ENCODE measurements at places on chromosomes 4 and X.

- DNase-seq: no peak
These were observed 43.5 kb downstream of the NUDT9 start for GRCh38 chr4:87465739-87466366.

GRCh38 chrX:98548519-98548918, 1664.8 kb downstream of the RPA4 start:
- DNase-seq: no peak

GRCh38 chr4:189497516-189497915, 443.2 kb upstream of the FRG1 start:
- DNase-seq: no peak

DNA sequence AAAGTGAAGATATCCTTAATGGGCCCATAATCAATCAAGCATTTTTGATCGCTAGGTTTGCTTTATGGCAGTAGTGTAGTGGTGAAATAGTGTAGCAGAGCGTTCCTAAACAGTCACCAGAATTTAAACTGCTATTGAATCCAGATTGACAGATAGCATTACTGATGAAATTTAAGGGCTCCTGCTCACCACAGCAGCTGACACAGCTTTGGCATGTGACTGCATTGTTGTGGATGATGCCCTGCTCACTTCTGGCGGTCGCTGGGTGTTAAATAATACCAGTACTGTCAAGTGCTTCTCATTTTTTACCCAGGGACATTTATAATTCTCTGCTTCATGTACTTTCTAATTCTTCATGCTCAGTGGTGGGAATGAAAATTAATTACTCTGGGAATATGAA, 102.0 kb upstream of the ARHGAP24 start:
- no peak for DNase-seq

DNA sequence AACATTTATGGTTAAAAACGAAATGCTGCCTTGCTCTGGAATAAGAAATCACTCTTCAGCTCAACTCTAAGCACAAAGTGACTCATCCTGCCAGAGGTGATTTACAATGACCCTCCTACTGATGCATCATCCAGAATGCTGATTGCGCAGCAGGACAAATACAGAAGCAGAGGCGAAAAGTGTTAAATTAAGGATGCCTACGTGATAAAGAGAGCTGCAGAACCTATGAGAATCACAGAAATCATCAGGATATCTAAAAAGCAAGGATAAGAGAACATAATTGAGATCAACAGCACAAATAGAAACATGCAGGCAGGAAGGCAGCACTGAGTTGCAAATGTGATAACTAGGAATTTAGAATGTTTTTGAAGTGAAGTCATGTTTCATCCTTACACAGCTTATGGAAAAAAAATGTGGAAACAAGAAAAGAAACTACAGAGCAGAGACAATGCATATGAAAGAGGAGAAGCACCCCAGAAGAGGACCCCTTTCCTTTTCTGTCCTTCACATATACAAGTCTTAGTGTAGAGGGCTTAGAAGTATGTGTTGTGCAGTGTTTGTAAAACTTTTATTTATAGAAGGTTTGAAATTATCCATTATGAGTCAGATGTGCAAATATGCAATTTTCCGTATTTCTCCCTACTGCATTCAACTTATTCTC, 188.4 kb downstream of the SLC7A11 start:
- no peak for DNase-seq

DNA sequence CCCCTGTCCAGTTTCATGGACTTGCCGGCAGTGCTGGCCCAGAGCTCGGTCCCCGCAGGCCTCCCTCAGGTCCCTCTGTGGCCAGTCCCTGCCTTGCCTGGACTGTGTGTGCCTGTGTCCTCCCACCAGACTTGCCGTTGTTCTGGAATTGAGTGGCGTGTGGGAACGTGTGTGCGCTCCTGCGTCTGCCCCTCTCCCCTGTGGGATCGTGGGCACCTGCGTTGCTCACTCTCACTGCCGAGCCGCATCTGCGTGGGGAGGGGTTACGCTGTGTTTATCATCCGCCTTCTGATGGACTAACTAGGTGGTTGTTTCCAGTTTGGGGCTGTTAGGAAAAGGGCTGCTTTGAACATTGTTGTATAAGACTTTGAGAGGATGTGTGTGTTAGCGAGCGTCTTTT, 21.2 kb downstream of the PCGF3 start:
- DNase-seq: no peak

DNA sequence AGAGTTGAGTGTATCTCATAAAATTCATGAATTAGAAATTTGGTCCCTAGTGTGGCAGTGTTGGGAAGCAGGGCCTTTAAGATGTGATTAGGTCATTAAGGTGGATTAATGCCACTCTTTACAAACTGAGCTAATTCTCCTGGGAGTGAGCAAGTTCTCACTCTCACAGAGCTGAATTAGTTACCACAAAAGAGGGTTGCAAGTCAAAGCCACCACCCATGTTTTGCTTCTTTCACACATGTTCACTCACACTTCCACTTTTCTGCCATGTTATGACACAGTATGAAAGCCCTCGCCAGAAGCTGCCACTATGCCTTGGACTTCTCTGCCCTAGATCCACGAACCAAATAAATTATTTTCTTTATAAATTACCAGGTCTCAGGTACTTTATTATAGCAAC, 332.1 kb downstream of the ARAP2 start:
- no peak for DNase-seq

- DNase-seq: no peak
These were observed 648 bp downstream of the GRK4 start for GRCh38 chr4:2963966-2964471.

DNA sequence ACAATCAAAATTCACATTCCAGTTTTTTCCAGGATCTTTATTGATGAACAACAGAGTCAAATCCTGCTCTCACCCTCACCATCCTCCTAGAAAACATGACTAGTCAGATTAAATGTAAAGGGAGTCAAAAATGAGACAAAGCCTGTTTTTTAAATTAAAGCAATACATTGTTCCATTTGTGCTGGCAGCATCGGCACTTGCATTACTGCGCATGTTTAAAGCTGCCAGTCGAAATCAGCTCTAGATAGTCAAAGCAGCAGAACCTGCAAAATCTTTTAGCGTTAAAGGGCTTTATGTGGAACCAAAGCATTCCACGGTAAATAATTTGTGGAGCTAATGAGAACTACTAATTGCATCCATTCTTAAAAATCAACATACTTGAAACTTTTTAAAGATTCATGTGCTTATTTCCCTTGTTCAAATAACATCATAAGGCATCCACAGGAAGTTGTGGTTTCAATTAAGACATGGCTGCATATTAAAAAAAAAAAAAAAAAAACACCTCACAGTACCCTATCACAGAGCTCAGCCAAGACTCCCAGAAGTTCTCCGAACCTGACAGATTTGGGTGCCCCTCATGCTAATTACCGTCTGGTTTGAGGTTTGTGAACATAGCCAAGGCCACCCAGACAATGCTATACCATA, 82.2 kb downstream of the SH3KBP1 start:
- DNase-seq: no peak

DNA sequence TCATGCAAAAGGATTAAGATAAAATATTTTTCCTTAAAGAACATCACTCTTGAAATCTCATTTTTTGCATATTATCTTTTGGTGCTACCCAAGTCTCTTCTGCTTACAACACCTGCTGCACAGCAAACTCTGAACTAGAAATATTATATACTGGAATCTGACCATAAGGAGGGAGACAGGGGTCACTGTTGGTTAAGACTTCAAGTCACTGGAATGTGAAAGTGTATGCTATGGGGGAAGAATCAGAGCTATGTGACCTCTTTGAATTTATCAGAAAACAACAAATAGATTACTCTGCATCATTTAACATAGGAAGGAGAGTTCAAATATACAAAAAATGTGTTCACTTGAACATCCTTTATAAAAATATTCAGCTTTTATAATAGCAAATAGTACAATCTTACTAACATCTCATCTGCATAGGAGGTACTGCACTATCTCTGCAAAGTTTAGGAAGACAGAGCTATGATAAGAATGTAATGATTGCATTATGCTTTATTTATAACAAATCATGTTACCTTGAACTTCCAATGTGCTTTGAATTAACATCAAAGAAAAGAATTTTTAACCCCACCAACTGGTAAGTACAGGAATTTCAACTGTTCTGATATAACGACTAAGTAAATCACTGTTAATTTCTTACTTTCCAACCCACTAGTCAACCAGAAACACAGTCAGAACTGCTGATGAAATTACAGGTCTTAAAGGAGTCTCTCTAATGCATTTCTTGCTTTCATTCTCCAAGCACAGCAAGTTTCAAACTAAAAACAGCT, 69.8 kb downstream of the ZNF827 start:
- no peak for DNase-seq

DNA sequence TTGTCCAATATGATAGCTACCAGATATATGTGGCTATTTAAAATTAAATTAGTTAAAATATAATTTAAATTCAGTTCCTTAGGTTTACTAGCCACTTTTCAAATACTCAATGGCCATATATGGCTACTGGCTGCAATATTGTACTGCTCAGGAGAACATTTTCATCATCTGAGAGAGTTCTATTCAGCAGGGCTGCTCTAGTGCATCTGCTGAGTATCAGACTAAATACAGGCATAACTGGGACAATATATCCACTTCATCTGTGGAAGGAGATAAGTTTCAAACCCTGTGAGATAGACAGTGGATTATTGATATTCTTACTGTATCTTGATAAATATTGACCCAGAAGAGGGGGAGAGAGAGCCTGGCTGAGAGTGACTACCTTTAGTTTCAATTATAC, 240.1 kb upstream of the ANKRD50 start:
- no peak for DNase-seq

- no peak for DNase-seq
These were observed 340.3 kb downstream of the ZNF674 start for GRCh38 chrX:46204721-46205422.

All from stimulated activated CD4-positive, alpha-beta T cell treated with anti-CD3 and anti-CD28 coated beads, Interleukin-4, amount 100 ng/mL, for 1 hour (primary cell).